Activated CD4-positive, CD25-positive, alpha-beta regulatory T cell treated with anti-CD3 and anti-CD28 coated beads, Interleukin-2, amount 50 U/mL, for 24 hours (primary cell): ENCODE measurements at places on chromosomes 6 and 20.

DNA sequence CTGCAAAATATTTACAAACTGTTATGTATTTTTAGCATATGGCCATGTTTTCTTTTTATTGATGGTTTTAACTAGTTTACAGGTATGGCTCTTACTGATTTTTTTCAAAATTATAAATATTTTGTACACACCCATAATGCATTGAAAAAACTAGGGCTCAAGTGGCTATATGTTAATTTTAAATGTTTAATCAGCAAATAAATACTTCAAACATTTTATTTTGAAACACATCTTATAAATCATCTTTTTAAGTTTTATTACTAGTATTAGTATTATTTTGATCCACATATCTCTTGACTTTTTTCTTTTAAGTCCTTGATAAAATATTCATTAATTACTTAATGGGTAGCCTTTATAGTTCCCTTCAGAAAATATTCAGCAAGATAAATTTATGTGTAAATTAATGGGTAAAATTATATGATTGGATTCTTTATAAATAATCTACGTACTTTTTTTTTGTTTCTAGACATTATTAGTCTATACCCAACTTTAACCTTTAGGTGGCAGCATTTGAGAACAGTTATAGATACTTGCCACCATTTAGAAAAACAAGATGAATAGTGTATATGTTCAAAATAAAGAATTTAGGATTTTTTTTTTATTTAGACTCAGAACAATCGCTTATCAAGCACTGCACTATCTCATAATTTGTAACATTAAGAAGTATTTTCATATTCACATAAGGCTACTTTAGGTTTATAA lies 241.9 kb downstream of the ADGRB3 start:
- no peak for ATAC-seq

DNA sequence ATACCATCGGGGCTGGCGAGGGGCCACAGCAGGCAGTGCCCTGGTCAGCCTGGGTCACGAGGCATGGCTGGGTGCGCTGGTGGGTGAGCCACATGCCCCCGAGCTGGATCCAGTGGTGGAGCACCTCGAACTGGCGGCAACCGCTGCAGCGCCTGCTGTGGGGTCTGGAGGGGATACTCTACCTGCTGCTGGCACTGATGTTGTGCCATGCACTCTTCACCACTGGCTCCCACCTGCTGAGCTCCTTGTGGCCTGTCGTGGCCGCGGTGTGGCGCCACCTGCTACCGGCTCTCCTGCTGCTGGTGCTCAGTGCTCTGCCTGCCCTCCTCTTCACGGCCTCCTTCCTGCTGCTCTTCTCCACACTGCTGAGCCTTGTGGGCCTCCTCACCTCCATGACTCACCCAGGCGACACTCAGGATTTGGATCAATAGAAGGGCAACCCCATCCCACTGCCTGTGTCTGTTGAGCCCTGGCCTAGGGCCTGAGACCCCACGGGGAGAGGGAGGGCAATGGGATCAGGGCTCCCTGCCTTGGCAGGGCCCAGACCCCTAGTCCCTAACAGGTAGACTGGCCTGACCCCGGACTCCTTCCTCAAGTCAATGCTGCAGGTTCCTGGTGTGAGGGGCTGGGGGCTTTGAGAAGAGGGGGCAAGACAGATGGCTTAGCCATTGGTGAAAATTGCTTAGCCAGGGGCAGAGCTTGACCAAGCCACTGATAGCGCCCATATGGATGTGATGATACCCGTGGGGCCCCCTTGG lies 598 bp downstream of the TMEM239 start:
- no peak for ATAC-seq

DNA sequence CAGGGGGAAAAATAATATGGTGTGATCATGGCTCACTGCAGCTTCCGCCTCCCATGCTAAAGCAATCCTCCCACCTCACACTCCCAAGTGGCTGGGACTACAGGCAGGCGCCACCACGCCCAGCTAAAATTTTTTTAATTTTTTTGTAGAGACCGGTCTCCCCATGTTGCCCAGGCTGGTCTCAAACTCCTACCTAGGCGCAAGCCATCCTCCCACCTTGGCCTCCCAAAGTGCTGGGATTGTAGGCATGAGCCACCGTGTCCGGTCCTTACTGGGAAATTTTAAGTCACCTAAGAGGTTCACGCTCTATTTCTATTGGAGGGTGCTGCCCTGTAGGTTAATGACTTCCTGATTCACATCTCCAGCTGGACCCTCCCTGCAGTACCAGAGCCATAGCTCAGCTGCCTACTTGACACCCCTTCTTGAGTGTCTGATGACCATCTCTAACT lies 626 bp upstream of the CDK5RAP1 start:
- no peak for ATAC-seq

DNA sequence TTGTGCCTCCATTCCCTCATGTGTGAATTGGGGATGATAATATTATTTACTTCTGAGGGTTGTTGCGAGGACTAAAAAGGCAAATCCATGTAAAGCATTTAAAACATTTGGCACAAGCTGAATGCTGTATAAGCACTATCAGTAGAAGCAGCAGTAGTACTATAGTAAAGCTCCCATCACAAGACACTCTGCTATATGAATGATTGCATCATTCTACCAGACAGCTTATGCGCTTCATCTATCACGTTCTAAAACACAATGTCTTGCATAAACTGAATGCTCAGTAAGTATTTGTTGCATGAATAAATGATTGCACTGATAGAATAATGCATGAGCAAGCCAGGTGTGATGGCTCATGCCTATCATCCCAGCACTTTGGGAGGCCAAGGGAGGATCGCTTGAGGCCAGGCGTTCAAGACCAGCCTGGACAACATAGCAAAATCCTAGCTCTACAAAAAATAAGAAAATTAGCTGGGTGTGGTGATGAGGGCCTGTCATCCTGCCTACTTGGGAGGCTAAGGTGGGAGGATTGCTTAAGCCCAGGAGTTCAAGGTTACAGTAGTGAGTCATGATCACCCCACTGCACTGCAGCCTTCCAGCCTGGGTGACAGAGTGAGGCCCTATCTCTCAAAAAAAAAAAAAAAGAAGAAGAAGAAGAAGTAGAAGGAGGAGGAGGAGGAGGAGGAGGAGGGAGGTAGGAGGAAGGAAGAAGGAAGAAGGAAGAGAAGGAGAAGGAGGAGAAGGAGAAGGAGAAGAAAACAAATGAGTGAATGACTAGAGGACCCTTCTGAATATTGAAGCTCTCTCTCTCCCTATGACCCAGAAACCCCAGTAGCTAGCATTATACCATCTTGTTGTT lies 50.0 kb upstream of the FOXO3 start:
- ATAC-seq = no peak

GRCh38 chr6:107690643-107691061 lies 133.5 kb downstream of the SCML4 start:
- ATAC-seq = no peak

DNA sequence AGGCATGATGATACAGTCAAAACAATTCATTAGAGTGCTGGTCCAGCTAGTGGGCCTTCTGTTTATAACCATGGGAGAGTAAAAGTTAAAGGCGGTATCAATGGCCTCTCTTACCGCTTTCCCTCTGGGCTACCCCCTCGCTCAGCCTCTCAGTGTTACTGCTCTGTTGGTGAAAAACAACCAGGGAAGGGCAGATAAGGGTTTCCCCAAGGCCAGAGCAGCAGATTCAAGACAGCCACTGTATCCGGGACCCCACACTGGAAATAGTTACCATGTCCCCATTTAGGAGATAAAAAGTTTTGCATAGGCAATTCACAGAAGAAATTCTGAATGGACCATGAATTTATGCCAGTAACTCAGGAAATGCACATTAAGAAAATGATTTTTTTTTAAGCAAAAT lies 13.4 kb downstream of the SCGN start:
- no peak for ATAC-seq

DNA sequence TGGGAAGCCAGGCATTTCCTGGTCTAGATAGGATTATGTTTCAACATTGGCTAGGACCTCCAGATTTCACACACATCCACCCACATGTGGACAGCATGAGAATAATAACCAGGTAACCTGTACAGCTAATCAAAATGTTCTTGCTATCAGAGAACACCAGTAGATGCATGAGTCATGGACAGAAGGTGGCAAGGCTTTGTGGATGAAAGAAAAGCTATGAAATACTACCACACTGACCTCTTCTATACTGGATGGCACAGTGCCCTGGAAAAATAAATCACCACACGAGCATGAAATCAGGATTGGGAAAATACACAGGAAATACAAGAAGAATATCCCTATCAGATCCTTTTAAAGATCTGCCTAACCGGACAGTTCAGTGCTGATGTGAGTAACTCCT lies 113.0 kb downstream of the GMDS start:
- no peak for ATAC-seq

DNA sequence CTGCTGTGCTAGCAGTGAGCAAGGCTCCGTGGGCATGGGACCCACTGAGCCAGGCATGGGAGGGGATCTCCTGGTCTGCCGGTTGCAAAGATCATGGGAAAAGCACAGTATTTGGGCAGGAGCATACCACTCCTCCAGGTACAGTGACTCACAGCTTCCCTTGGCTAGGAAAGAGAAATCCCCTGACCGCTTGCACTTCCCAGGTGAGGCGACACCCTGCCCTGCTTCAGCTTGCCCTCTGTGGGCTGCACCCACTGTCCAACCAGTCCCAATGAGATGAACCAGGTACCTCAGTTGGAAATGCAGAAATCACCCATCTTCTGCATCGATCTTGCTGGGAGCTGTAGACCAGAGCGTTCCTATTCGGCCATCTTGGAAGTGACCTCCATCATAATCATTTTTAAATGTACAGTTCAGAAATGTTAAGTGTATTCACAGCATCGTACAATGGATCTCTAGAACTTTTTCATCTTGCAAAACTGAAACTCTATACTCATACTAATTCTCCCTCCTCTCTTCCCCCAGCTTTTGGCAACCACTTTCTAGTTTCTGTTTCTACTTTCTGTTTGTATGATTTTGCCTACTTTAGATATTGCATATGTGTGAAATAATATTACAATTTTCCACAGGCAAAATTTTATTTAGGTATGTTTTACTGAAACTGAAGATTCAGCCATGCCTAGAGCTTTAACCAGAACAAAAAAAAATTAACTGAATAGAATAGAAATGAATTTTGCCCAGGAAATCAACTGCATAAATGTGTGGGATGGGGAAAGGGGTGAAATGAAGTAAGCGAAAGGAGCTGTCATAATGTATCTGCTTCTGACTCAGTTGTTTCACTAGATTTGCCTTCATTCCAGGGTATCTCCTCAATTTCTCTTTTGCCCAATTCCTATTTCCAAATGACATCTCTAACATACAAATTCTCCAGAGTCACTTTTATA lies 100.0 kb downstream of the RWDD2A start:
- ATAC-seq = no peak
